ENCODE measurements at places on chromosomes 5 and 9.
A peak's percentile ranks its signal among the peaks of the same experiment; 100 is the strongest.

- no peak overlapping the region for H3K4me3 ChIP-seq
- no peak overlapping the region for H3K27ac ChIP-seq
- no peaks in the 10 kb centered on the region for H3K36me3 ChIP-seq
- DNase-seq = no peak
- H3K27me3 ChIP-seq = no peaks in the 10 kb centered on the region
- no peaks in the 10 kb centered on the region for H3K4me1 ChIP-seq
Observed at GRCh38 chr9:27450752-27451151, 73.3 kb upstream of the IFNK start.

DNA sequence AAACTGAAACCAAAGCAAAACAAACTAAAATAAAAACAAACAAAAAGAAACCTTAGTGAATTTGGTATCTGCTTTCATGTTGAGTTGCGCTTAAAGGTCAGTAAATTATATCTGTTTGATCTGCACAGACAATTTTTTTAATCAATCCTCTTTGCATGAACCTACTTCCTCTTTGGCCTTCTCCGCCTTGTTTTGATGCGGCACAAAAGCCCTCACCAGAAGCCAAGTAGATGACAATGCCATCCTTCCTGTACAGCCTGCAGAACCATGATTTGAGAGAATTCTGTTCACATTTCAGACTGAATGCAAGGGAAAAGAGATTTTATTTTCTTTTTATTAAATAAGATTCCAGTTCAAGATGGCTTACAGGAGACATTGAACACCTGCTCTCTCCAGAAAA is 473.6 kb upstream of the FTMT start:
- peak overlapping the region; percentile 42 for H3K4me3 ChIP-seq
- H3K4me1 ChIP-seq = no peaks in the 10 kb centered on the region
- no peaks in the 10 kb centered on the region for H3K27me3 ChIP-seq
- no peak overlapping the region for H3K27ac ChIP-seq

- H3K27ac ChIP-seq = no peak overlapping the region
- DNase-seq = no peak
- H3K4me3 ChIP-seq = no peak overlapping the region
- H3K36me3 ChIP-seq = no peaks in the 10 kb centered on the region
- H3K27me3 ChIP-seq = no peaks in the 10 kb centered on the region
- H3K4me1 ChIP-seq = no peaks in the 10 kb centered on the region
Observed at GRCh38 chr5:122615146-122615545, 159.7 kb upstream of the SNX2 start.

- H3K27me3 ChIP-seq = peaks cover 59% of the 10 kb centered on the region
- no peak overlapping the region for H3K27ac ChIP-seq
- H3K4me1 ChIP-seq = peaks cover 7% of the 10 kb centered on the region
- no peak for DNase-seq
- no peaks in the 10 kb centered on the region for H3K36me3 ChIP-seq
Observed at GRCh38 chr5:141705469-141705868, 23.4 kb upstream of the ARAP3 start.

GRCh38 chr5:178786859-178787499 is 56.5 kb upstream of the ZNF354A start:
- no peak overlapping the region for H3K27ac ChIP-seq
- no peaks in the 10 kb centered on the region for H3K27me3 ChIP-seq
- H3K4me3 ChIP-seq = no peak overlapping the region
- H3K4me1 ChIP-seq = no peaks in the 10 kb centered on the region
- DNase-seq = no peak

GRCh38 chr5:1762121-1762882 is 37.3 kb downstream of the MRPL36 start:
- H3K4me1 ChIP-seq = no peaks in the 10 kb centered on the region
- H3K36me3 ChIP-seq = no peaks in the 10 kb centered on the region
- H3K27me3 ChIP-seq = peaks cover 49% of the 10 kb centered on the region
- H3K4me3 ChIP-seq = no peak overlapping the region
- no peak for DNase-seq

Data from common myeloid progenitor, CD34-positive (primary cell).